HepG2 (cell line): ENCODE measurements at places on chromosomes 7 and 10.

DNA sequence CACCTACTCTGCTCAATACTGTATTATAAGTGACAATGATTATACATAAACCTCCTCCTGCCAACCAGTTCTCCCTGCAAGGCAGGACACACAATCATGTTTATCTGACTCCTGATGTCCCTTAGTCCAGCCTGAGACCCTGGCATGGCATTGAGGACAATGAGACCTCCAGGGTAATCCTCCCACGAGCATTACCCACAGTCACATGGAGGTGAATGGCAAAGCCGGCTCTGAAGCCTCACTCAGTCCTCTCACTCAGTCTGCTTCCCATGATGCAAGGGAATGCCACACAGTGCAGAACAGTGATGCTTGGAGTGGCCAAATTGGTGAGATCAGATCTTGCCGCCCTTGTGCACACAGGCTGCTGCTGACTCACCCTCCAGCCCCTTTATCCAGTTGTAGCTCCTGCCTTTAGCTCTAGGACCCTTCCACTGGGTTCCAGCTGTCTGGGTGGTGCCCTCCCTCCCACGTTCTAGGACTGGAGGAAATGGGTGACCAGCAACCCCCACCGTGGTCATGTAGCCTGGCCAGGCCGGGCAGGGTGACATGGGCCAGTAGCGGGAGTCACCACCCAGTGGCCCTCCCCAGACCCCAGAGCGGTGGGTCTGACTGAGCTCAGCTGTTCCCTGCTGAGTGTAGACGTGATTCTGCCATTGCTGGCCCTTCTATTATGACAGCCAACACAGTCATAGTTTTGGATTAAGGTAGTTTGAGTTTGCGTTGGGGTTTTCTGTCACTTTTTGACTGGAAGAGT, 5.5 kb upstream of the ADCY1 start:
- no peak overlapping the region for H3K27ac ChIP-seq
- no peak overlapping the region for H3K4me3 ChIP-seq
- no peak for DNase-seq
- H3K36me3 ChIP-seq = no peaks in the 10 kb centered on the region

DNA sequence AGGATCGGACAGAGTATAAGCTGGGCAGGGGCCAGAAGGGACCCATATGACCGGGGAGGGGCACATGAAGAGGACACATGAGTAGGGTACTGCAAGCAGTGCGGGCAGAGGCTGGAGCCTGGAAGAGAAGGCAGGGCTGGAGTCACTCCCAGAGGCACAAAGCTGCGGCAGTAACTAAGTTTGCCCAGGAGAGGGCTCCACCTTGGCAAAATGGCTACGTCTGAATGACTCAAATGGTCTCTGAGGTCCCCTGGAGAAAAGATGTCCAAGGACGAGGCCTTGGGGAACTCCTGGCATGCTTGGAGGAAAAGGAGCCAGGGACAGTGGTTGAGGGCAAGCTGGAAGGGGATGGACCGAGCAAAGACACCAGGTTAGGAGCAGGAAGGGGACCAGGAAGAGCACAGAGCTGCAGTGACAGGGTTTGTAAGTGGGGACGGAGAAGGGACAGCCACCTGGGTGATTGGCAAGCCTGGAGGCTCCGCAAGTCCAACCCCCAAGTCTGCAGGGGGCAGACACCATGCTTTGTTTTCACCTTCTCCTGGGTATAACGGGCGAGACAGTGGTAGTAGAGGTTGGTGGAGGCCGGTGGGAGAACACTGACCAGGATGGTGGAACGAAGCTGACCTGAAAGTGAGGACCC, 43.1 kb upstream of the LBX1 start:
- H3K27ac ChIP-seq = no peak overlapping the region
- H3K27me3 ChIP-seq = peaks cover 4% of the 10 kb centered on the region; the same call in 1 of the 2 replicates
- no peaks in the 10 kb centered on the region for H3K36me3 ChIP-seq
- H3K4me3 ChIP-seq = peak overlapping the region; percentile 18; the same call in 1 of the 2 replicates
- DNase-seq = peak; percentile 48

DNA sequence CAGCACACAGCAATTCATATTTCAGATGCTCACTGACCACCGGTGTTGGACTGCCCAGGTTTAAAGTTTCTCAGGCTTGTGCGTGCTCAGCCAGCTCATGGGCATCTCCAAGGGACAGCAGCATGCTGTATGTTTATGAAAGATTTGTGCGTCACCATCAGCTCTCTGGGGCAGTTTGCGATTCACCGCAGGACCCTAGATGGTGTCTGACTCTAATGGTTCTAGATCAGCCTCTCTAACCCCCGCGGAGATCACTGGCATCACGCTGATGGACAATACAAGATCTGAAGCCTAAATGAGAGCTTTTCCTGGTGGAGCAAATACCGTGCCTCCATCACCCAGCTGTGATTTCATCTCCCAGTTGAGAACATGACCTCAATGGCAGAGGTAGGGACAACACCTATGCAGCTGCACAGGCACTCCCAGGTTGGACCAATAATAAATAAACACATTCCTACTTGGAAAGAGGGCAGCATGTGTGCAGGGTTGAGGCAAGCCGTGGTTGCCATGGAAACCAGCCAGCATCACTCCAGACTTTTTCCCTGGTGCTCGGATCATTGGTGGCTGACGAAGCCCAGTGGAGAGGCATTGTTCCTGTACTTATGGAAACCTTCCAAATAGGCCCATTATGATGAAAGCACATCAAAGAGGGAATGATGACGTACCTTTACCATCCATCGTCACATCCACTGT, 253.6 kb downstream of the KCNMA1 start:
- no peaks in the 10 kb centered on the region for H3K36me3 ChIP-seq
- no peaks in the 10 kb centered on the region for H3K27me3 ChIP-seq
- no peak overlapping the region for H3K27ac ChIP-seq
- no peak for DNase-seq
- H3K4me1 ChIP-seq = no peaks in the 10 kb centered on the region

GRCh38 chr7:68783684-68784083, 814.6 kb upstream of the AUTS2 start:
- DNase-seq = no peak
- no peaks in the 10 kb centered on the region for H3K4me1 ChIP-seq
- H3K36me3 ChIP-seq = no peaks in the 10 kb centered on the region
- H3K27me3 ChIP-seq = no peaks in the 10 kb centered on the region

- H3K27ac ChIP-seq = peak overlapping the region; percentile 89
- H3K27me3 ChIP-seq = no peaks in the 10 kb centered on the region
- DNase-seq = peak; percentile 38
- H3K4me1 ChIP-seq = peaks cover 58% of the 10 kb centered on the region
These were observed 559 bp upstream of the FKBP14 start for GRCh38 chr7:30027065-30027456.

GRCh38 chr10:90269699-90270098, 568.3 kb downstream of the KIF20B start:
- H3K36me3 ChIP-seq = no peaks in the 10 kb centered on the region
- H3K27me3 ChIP-seq = no peaks in the 10 kb centered on the region
- DNase-seq = no peak

DNA sequence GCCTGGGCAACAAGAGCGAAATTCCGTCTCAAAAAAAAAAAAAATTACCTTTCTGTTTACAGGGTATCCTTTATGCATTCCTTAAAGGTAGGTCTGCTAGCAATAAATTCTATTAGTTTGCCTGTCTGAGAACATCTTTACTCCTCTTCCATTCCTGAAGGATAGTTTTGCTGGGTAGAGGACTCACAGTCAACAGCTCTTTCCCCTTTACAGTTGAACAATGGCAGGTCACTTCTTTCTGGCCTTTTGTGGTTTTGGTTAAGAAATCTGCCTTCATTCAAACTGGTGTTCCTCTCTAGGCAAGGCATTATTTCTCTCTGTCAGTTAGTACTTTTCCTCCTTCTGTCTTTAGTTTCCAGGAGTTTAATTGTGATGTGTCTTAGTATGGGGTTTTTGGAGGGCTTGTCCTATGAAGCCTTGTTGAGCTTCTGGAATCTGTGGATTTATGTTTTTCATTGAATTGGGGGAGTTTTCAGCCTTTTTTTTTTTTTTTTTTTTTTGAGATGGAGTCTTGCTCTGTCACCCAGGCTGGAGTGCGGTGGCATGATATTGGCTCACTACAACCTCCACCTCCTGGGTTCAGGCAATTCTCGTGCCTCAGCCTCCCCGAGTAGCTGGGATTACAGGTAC, 4.8 kb upstream of the DNAAF5 start:
- no peak overlapping the region for H3K4me3 ChIP-seq
- peaks cover 16% of the 10 kb centered on the region for H3K4me1 ChIP-seq
- peaks cover 4% of the 10 kb centered on the region; the same call in 1 of the 2 replicates for H3K36me3 ChIP-seq
- H3K27me3 ChIP-seq = no peaks in the 10 kb centered on the region

DNA sequence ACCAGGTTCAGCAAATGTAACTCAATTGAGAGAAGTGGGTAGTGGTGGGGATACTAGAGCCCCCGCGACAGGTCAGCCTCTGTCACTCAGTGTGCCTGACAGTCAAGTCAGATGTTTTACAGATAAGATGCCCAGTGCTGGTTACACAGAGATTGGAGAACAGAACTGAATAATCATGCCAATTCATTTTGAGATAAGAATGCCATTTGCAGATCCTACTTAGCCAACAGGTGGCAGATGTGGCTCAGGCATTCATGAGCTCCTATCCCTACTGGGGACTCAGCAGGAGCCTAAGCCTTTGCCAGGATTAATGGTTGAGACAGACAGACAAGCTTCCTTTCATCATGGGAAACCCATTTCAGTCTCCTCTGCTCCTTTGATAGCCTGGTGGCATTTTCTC, 137.8 kb downstream of the MAPK8 start:
- no peak overlapping the region for H3K4me3 ChIP-seq
- peak; percentile 14 for DNase-seq
- peaks cover 12% of the 10 kb centered on the region for H3K4me1 ChIP-seq

- no peak for DNase-seq
- peak overlapping the region; percentile 74 for H3K4me3 ChIP-seq
- H3K36me3 ChIP-seq = no peaks in the 10 kb centered on the region
- H3K4me1 ChIP-seq = peaks cover 78% of the 10 kb centered on the region
- no peak overlapping the region for H3K27ac ChIP-seq
These were observed 54.7 kb upstream of the TNS3 start for GRCh38 chr7:47636433-47637175.

GRCh38 chr10:3655528-3655927, 129.5 kb downstream of the KLF6 start:
- H3K36me3 ChIP-seq = no peaks in the 10 kb centered on the region
- H3K4me1 ChIP-seq = peaks cover 6% of the 10 kb centered on the region; the same call in 1 of the 2 replicates
- no peak overlapping the region for H3K4me3 ChIP-seq
- peaks cover 28% of the 10 kb centered on the region; the same call in 2 of the 3 replicates for H3K27me3 ChIP-seq

DNA sequence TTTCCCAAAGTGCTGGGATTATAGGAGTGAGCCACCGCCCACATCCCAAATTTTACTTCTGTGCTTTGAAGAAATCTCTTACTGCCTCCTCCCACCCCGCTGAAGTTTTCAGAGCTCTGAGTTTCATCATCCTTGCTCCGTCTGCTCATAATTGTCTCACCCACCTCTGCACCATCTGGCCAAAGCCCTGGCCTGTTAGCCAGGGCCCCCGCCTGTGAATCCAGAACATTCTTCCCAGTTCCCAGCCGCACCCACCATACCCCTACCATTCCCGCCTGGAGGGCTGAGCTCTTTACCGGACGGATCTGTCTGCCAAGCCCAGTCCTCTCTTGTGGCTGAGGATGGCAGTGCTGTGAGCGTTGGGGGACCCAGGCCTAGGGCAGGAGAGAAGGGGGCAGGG, 14.5 kb downstream of the SSC4D start:
- no peak overlapping the region for H3K27ac ChIP-seq
- H3K36me3 ChIP-seq = no peaks in the 10 kb centered on the region
- no peak for DNase-seq
- no peak overlapping the region for H3K4me3 ChIP-seq
- H3K27me3 ChIP-seq = no peaks in the 10 kb centered on the region

DNA sequence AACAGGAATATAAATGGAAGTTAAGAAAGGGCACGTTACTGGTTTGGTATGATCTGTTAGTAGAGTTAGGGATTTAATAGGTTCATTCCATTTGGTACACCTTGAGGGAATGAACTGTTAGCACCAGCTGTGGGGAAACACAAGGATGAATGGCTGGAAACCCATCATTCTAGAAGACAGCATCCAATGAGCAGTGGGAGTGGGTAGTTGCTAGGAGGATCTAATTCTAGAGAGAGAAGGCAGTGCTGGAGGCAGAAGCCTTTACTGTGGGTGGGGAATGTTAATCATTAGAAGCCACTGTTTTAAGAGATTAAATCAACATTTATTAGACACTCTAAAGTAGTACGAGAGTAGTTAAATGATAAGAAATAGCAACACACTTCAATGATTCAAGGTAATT, 15.5 kb upstream of the GPR15LG start:
- no peak for DNase-seq
- H3K4me1 ChIP-seq = 0 out of 2 replicates have a peak, but pooled peaks cover 10% of the 10 kb centered on the region

- peaks cover 10% of the 10 kb centered on the region for H3K27me3 ChIP-seq
- no peaks in the 10 kb centered on the region for H3K36me3 ChIP-seq
- H3K4me3 ChIP-seq = no peak overlapping the region
- H3K27ac ChIP-seq = no peak overlapping the region
- H3K4me1 ChIP-seq = peaks cover 23% of the 10 kb centered on the region
These were observed 4.9 kb downstream of the RADIL start for GRCh38 chr7:4878336-4879335.

GRCh38 chr7:77360969-77361368, 55.2 kb downstream of the GSAP start:
- DNase-seq = no peak
- H3K27me3 ChIP-seq = no peaks in the 10 kb centered on the region
- H3K4me1 ChIP-seq = peaks cover 28% of the 10 kb centered on the region
- peaks cover 6% of the 10 kb centered on the region for H3K36me3 ChIP-seq

DNA sequence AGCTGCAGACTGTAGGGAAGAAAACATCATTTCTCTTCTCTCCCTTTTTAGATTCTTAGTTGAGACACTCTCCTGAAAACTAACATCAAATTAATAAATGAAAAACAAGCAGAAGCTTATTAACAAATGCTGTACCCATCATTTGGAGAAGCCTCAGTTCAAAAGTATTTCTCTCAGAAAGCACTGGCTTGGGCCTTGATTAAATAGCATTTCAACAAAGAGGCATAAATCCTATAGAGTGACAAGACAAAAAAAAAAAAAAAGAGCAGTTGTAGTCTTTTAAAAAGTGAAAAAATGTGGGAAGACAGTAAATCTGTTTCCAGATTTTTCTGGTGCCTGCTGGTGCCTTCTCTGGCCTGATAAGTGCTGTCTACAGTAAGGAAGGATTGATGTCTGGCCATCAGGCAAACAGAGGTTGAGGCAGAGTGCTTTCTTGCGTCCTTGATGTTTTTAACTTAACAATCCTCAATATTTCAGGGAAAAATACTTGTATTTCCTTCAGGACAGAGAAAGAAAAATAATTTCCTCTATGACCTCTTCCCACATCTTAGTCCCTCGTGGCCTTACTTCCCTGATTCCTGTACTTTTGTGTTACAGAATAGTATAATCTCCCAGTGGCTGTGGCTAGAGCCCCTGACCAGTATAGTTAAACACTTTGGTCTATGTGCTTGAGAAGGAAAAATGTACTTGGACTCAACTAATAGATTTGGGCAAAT, 300.5 kb downstream of the HGF start:
- no peak for DNase-seq
- H3K36me3 ChIP-seq = no peaks in the 10 kb centered on the region
- H3K4me3 ChIP-seq = no peak overlapping the region
- H3K27me3 ChIP-seq = no peaks in the 10 kb centered on the region

GRCh38 chr10:54869022-54869421, 68.0 kb upstream of the PCDH15 start:
- no peak for DNase-seq
- no peaks in the 10 kb centered on the region for H3K27me3 ChIP-seq
- no peaks in the 10 kb centered on the region for H3K36me3 ChIP-seq
